ENCODE measurements at places on chromosomes 5 and 9.

GRCh38 chr5:43207601-43208000 lies 15.6 kb downstream of the NIM1K start:
- DNase-seq = no peak

- no peak for DNase-seq
Measured at GRCh38 chr9:89256642-89257041, 54.4 kb upstream of the CKS2 start.

GRCh38 chr9:126532489-126532888 lies 81.2 kb upstream of the LMX1B start:
- DNase-seq = no peak

- DNase-seq = no peak
Measured at GRCh38 chr5:44150075-44150723, 239.0 kb downstream of the FGF10 start.

- peak; percentile 3 for DNase-seq
Measured at GRCh38 chr5:90434116-90434714, 24.7 kb upstream of the CETN3 start.

DNA sequence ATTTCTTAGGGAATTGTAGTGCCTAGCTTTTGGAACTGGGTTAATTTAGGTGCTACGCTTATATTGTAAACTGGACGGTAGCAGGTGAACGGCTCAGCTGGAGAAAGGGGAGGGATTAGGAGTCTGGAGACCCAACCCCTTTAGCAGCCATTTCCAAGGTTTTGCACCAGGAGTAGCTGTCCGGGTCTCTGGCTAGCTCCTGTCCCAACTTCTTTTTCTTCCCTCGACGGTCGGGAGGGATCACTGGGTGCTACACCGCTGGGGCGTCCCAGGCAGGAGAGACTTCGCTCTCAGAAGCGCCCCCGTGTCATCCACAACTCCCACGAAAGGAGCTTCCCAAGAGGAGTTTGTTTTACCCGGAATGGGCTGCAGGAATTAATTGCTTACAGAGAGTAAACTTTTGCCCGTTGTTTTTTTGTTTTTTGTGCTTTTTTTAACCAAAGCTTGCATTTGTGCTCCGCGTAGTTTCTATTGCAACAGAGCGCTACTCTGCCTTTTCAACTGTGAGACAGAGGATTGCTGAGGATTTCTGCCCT lies 1640.9 kb upstream of the C9orf72 start:
- DNase-seq = no peak

DNA sequence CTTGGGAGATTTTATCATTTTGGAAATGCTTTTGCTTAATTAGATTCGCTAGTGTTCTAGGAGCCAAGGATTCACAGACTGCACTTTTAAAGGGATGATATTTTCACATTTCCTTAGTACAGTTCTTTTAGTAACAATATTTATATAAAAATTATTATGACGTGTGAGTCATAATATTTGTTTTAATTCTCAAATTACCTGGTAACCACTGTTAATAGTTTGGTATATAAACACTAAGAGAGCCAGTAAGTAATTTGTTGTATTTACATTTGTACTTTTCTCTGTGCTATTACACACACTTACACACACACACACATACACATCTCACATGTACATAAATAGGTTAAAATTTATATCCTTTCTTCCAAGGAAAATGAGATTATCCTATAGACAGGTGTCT lies 58.8 kb upstream of the RAD23B start:
- no peak for DNase-seq

GRCh38 chr5:150386024-150386855 lies 26.5 kb downstream of the CD74 start:
- no peak for DNase-seq

DNA sequence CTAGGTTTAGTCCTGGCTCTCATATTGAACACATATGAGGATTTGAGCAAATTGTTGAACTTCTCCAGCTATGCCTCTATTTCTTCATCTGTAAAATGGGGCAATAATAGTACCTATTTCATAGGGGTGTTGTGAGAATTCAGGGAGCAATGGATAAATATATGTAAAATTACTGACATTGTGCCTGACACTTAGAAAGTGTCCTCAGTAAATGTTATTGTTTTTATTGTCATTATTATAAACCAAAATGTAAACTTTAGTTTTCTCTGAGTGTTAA lies 101.7 kb downstream of the ANGPTL2 start:
- no peak for DNase-seq

GRCh38 chr5:150895431-150896428 lies 9.1 kb downstream of the ZNF300 start:
- DNase-seq = no peak

DNA sequence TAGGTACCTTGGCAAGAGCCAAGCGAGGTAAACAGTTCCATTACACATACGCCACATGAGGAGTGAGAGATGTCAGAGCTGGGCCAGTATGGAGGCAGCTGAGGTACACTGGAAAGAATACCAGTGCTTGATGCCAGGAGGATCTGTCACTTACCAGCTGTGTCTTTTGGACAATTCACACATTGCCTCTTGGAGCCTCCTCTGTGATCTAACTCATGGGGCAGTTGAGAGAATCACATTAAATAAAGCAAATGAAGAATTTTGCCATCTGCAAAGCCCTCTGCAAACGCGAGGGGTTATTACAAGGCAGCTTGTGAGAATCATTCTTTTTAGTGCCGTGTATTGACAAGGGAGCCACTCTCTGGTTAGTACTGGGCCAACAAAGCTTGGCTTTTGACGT lies 429.7 kb upstream of the KLF4 start:
- no peak for DNase-seq

GRCh38 chr5:67802766-67803165 lies 412.8 kb upstream of the PIK3R1 start:
- no peak for DNase-seq

- DNase-seq = no peak
Measured at GRCh38 chr9:97307500-97308163, at the start of gene CCDC180. CCDC180 (plus strand) TSS chr9:97307659; CDS start chr9:97308064, 405 bp downstream.

DNA sequence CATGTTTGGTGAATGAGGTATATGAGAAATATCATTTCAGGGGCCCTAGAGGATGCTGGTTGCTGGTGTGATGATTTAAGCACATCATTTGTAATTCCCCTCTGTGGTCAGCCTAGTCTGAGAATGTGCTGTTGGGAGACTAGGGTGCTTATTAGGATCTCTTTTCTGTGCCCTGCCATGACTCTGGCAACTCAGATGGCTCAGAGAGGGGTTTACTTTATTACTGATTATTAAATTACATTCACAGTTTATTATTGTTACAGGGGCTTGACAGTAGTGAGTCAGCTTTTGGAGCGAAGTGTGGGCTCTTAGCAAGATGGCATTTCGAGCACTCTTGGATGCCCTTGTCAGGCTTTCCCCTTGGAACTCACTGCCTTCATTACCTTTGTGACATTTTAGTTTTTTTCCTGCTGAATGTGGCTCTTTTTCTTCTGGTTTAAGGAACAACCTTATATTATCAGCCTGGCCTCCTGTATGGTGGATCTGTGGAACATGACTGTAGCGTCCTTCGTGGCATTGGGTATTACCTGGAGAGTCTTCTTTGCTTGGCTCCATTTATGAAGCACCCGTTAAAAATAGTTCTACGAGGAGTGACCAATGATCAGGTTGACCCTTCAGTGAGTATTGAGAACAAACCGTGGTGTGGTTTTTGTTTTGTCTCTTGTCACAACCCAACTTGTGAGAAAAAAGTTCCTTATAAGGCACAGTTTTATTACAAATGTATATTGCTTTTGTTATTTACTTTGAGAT lies 33.8 kb downstream of the RCL1 start:
- DNase-seq = no peak

DNA sequence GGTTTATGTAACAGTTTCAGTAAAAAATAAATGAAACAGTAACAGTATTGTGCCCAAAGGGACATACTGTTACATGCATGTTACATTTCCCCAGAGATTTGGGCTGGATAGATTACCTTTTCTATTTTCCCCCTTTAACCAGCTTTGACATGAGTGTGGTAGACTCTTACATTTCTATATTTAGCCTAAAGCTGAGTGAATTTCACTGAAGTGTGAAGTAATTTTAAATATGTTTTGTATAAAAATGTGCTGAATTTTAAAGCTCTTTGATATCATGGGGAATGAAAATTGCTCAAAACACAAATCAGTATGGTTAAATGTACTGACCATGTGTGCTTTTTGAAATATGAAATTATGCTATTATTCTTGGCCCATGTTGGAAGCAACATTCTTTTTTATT lies 122.3 kb upstream of the CDH10 start:
- no peak for DNase-seq

DNA sequence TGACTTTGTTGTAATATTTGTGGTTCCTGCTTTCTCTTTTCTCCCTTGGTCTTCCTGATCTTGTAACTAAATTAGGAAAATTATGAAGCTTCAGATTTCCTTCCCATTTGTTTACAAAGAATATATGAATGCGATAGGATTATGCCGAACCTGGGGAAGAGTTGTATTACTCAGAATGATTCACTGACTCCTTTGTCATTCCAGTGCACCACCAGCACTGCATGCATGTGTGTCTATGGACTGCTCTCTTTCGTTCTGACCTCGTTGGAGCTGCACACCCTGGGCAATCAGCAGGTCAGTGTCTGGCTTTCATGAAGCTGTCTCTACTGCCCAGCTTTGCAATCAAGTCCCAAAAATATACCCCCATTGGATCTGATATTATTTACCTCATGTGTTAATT lies 25.5 kb downstream of the NUP188 start:
- DNase-seq = no peak
